Neural progenitor cell (in vitro differentiated cells): ENCODE measurements at places on chromosomes 4 and X.

DNA sequence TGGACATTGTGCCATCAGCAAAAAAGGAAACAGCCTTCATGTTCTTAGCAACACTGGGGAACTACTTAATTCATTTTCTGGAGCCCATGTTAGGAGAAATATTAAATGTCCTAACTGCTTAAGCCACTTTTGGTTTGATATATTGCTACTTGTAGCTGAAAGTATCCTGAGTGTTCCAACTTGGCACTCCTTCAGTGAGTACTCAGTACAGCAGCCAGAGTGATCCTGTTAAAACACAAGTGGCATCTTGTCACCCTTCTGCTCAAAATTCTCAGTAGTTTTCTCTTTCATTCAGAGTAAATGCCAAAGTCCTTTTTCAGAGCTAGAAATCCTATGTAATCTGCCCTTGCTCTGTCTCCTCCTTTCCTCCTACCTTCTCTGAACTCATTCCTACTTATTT, 522.0 kb downstream of the GRID2 start:
- no peak for DNase-seq

DNA sequence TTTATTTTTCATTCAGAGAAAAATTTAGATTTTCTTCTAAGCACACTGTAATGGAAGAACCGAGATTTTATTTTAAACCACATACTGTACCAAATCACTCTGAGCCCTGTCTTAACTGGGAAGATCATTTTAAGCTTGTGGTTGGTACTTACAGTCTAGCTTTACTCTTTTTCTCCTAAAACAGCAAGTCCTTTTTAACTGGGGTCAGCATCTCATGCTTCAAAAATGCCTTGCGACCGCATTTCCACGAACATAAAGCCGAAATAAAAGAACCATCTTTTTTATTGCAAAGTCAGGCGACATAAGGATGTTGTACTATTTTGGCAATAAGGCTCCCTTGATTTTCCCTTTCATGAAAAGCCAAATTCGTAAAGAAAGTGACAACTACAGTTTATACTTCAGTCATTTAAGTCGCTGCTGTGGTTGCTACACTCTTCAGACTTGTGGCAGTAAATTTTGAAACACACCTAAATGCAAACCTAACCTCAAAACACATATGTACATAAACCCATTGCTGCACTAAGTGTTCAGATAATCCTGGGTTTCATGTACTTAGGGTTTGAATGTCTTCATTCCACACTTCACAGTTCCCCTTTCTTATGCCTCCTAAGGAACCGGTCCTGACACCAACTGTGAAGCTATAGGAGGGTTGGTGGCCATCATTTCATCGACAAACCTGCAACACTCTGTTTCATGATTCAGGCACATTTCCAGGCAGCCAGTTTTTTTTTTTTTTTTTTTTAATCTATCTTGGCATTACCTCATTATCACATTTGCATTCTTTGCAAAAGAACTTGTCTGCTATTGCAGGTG, 3.0 kb downstream of the STOX2 start:
- DNase-seq: peak; percentile 17

DNA sequence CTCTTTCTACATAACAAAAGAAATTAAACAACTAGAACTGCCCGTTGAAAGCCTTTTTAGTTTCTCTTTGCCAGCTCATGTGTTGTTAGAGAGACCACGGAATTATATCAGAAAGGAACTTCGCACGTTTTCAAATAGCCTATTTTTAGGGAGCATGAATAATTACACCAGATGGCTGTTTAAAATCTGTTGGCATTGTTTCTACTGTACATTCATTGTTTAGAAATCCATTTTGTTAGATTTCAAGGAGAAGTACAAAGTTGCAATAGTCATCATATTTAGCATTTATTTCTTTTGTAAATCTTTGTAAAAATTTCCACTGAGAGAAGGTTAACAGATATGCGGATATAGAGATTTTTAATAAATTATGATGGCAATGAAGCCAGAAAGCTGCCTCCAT, 403.0 kb upstream of the HS3ST1 start:
- DNase-seq: no peak

DNA sequence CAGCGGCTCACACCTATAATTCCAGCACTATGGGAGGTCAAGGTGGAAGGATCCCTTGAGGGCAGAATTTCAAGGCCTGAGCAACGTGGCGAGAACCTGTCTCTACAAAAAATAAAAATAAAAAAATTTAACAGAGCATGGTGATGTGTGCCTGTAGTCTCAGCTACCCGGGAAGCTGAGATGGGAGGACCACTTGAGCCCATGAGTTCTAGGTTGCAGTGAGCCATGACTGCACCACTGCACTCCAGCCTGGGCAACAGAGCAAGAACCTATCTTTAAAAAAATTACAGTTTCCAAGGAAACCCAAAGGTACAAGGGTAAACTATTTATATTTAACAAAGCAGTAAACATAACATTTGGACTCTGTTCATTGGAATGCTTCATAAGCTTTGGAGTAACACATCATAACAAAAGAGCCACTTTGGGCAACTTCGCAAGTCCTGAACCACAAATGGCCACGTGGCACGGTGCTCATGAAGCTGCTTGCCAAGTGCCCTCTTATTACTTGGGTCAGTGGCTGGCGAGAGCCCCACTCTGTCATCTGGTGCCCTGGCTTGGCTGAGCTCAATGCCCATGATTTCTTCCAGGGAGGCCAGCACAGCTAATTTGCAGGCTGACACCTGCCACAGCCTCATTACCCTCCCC, 165.6 kb downstream of the SH3KBP1 start:
- no peak for DNase-seq

- no peak for DNase-seq
These were observed 181.6 kb downstream of the HNRNPD start for GRCh38 chr4:82192017-82192673.

DNA sequence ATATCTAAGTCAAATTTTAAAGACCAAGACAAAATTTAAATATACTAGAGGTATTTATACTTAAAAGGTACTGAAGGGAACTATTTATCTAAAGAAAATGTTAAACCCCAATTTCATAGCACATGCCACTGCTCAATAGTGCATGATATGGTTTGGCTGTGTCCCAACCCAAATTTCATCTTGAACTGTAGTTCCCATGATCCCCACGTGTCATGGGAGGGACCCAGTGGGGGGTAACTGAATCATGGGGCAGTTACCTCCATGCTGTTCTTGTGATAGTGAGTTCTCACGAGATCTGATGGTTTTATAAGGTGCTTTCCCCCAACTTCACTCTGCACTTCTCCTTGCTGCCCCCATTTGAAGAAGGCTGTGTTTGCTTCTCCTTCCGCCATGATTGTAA, 32.3 kb downstream of the MAML3 start:
- DNase-seq: no peak

DNA sequence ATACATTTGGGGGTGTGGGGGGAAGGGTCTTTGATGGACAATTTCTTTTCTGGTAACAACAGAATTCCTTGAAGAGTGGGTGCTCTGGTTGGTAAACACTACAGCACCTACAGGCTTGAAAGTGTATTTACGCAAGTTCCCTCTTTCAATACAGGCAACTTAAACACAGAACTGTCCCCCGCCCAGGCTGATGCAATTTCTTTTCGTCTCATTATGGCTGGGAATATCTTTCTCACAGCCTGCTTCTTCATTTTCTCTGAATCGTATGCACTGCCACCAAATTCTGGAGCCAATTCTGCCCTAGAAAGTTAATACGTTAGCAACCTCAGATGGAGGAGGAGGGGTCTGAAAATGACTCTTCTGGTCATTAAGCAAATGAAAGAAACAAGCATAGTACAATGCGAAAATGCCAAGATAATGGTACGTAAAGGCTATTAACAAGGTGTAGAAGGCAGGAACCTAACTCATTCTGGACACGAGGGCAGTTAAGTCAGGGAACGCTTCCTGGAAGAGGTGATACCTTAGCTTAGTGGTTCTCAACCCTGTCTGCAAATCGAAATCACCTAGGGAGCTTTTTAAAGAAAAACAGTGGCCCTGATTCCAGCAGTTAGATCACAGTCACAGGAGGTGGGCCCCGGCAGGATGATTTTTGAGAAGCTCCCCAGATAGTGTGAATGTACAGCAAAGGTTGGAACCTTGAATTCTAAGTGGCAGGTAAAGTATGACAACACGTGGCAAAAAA, 1.0 kb downstream of the AGA start:
- peak; percentile 11 for DNase-seq

GRCh38 chr4:122657553-122657952, 36.7 kb upstream of the IL21 start:
- DNase-seq: no peak

DNA sequence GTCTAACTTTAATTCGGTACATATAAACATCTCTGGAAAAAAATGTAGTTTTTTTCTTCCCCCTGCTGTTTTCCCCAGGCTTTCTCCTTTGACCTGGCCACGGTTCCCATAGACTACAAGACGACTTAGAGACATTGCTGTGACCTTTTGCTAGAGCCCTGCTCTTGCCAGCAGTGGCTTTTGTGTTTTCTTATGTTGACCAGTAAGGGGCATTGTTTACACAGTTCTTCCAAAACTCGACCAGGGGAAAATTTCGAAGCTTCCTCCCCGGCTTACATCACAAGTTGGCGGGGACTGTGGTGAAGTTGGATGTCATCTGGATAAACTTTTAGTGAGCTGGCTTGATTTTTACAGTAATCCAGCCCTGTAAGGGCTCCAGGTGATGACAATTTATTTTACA, 9.3 kb downstream of the CCDC160 start:
- DNase-seq: peak; percentile 49

- no peak for DNase-seq
These were observed 30.7 kb downstream of the SEPTIN11 start for GRCh38 chr4:76980261-76980660.

DNA sequence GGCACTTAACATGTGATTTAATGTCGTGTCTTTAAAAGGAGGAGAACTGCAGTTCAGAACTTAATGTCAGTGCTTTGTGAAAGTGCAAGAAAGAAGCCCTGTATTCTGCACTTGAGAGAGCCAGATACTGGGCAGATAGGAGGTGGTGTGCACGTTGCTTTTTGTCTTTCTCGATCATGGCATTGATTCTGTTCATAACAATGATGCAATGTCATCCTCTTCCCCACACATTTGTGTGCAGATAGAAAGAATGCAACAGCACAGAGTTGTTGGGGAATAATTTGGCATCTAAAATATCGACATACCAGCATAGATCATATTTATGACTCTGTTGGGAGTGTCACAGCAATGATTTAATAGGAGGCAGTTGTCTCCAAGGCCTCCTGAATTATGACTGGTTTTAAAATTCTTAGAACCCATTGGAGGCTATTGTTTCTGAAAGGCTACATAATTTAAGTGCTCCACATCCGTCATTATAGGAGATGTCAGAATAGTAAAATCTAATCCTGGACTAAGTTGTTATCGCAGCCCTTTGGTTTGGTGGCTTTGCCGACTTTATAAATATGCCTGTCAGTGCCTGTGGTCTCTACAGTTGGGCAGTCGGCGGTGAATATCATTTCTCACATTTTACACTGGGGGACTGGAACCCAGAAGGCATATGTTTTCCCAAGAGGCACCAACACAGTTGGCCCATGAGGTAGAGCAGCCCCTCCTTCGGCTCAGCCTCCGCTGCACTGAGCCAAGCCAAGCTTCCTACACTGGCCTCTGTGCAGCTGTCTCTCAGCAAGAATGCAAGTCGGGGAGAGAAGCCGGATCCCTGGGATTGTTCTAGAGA, 124.9 kb downstream of the PTTG2 start:
- peak; percentile 20 for DNase-seq

- no peak for DNase-seq
These were observed 93.6 kb upstream of the SMAD1 start for GRCh38 chr4:145388043-145388442.

DNA sequence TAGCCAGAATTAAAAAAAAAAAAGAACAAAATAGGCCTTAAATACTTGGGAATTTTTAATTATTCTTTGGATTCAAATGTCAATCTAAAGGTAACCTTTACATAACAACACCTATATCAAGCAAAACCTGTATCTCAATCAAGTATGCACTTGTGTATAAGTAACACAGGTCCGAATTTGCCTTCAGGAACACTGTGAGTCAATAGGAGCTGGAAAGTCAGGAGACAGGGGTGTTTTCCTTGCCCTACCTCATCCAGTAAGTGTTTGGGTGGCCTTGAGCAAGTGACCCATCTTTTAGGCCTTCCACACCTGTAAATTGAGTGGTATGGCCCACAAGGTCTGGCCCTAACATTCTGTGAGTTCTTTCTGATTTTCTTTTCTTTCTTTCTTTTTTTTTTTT, 40.8 kb upstream of the VEGFD start:
- no peak for DNase-seq

DNA sequence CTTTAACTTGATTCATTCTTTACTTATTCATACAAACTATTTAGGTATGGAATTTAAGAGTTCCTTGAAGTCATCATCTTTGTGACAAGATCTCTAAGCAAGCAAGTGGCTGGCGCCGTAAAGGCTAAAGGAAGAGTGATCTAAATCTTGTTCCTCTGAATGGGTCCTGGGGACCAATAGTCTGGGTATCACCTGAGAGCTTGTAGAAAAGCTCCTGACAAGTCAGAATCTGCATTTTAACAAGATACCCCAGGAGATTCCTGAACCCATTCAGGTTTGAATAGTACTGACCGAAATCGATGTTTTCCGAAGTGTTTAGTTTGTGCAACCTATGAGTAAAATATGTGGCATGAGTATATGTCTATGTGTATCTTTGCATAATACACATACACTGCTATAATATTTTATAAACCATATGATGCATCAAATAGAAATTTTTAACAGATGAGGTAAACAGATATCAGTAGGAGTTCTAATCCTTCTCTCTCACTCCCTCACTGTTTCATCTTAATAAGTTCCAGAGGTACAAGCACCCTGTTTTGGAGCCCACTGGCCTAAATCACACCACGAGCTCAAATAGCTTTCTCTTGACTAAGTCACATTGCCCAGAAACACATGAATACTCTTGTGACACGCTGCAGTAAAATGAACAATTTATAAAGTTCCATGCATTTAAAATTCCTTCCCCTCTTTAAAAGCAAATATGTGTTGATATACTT, 170.0 kb downstream of the RELL1 start:
- DNase-seq: no peak
